Memory B cell (primary cell): ENCODE measurements at places on chromosomes 2 and 18.

DNA sequence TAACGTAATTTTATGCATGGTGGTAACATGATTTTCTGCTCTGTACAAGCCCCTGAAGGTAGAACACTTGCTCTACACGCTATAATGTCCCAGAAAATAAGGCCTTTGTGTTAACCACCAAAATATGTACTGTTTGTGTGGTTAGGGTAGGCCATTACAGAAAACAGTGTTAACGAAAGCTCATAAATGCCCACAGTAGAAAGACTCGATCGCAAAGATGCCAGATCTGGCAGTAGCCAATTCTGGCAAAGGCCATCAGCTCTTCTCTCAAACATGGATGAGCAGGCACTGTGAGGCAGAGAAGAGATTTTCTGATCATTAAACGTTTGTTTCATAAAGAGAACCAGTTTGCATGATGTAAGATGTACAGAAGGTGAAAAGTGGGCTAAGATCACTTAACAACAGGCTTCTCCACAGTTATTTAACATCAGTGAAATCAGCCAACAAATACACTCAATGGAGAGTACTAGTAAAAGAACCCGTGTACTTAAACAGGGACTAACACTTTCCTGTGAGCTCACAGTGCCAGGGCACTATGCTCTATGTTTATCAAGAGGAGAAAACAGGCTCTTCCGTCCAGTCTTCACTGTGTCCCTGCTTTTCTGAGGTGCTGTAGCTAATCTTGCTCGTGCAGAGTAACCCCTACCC is 80.3 kb downstream of the SPRED2 start:
- peaks cover 3% of the 10 kb centered on the region for H3K4me1 ChIP-seq
- H3K36me3 ChIP-seq: peaks cover 9% of the 10 kb centered on the region
- H3K4me3 ChIP-seq: no peak overlapping the region
- no peak overlapping the region for H3K27ac ChIP-seq
- DNase-seq: no peak
- peaks cover 20% of the 10 kb centered on the region for H3K27me3 ChIP-seq

- H3K4me3 ChIP-seq: no peak overlapping the region
- no peaks in the 10 kb centered on the region for H3K4me1 ChIP-seq
- H3K36me3 ChIP-seq: no peaks in the 10 kb centered on the region
- no peak for DNase-seq
- H3K27me3 ChIP-seq: peaks cover 2% of the 10 kb centered on the region
- H3K27ac ChIP-seq: no peak overlapping the region
Observed at GRCh38 chr18:61820882-61821281, 71.9 kb downstream of the RNF152 start.

GRCh38 chr18:56576826-56577573 is 61.4 kb downstream of the TXNL1 start:
- H3K27ac ChIP-seq: no peak overlapping the region
- H3K4me1 ChIP-seq: peaks cover 2% of the 10 kb centered on the region
- peaks cover 3% of the 10 kb centered on the region for H3K27me3 ChIP-seq
- no peak for DNase-seq
- no peak overlapping the region for H3K4me3 ChIP-seq

GRCh38 chr2:216516730-216517350 is 18.2 kb downstream of the RPL37A start:
- H3K27ac ChIP-seq: no peak overlapping the region
- H3K36me3 ChIP-seq: no peaks in the 10 kb centered on the region
- no peak for DNase-seq
- no peak overlapping the region for H3K4me3 ChIP-seq

DNA sequence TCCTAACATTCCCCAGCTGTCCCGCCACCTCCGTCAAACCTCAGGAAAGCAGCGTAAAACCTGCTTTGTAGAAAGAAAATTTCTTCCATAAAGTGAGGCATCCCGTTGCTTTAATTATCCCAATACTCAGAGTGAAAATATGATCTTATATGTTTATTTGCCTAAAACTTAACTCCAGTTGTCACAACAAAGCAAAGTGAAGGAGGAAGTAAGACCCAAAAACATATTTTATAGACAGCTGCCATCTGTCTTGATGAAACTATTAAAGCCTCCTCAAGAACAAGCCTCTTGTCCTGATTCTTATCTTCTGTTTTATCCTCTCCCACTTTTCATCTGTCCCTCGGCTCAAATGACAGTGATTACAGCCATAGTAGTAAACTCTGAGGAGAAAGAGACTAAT is 28.9 kb upstream of the LPIN2 start:
- no peaks in the 10 kb centered on the region for H3K27me3 ChIP-seq
- no peaks in the 10 kb centered on the region for H3K36me3 ChIP-seq
- peaks cover 11% of the 10 kb centered on the region for H3K4me1 ChIP-seq
- H3K4me3 ChIP-seq: no peak overlapping the region

DNA sequence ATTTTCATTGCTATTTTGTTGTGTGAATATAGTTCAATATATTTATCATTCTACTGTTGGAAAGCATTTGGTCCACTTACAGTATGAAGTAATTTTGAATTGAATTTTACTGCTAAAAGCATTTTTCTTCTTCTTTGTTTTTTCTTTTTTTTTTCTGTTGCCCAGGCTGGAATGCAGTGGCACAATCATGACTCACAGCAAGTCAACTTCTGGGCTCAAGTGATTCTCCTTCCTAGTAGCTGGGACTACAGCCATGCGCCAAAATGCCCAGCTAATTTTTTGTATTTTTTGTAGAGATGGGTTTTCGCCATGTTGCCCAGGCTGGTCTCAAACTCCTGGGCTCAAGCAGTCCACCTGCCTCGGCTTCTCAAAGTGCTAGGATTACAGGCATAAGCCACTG is 2.4 kb upstream of the ETAA1 start:
- H3K27ac ChIP-seq: no peak overlapping the region
- DNase-seq: no peak
- H3K36me3 ChIP-seq: no peaks in the 10 kb centered on the region
- H3K4me1 ChIP-seq: peaks cover 3% of the 10 kb centered on the region
- no peaks in the 10 kb centered on the region for H3K27me3 ChIP-seq

GRCh38 chr2:85468704-85469349 is 50.3 kb downstream of the SH2D6 start:
- H3K36me3 ChIP-seq: no peaks in the 10 kb centered on the region
- no peak for DNase-seq
- no peaks in the 10 kb centered on the region for H3K27me3 ChIP-seq
- H3K27ac ChIP-seq: no peak overlapping the region
- H3K4me1 ChIP-seq: no peaks in the 10 kb centered on the region
- no peak overlapping the region for H3K4me3 ChIP-seq

- H3K27me3 ChIP-seq: peaks cover 3% of the 10 kb centered on the region
- no peak overlapping the region for H3K27ac ChIP-seq
- H3K36me3 ChIP-seq: peaks cover 1% of the 10 kb centered on the region
- no peak for DNase-seq
Observed at GRCh38 chr18:35740656-35741055, 159.1 kb downstream of the GALNT1 start.

DNA sequence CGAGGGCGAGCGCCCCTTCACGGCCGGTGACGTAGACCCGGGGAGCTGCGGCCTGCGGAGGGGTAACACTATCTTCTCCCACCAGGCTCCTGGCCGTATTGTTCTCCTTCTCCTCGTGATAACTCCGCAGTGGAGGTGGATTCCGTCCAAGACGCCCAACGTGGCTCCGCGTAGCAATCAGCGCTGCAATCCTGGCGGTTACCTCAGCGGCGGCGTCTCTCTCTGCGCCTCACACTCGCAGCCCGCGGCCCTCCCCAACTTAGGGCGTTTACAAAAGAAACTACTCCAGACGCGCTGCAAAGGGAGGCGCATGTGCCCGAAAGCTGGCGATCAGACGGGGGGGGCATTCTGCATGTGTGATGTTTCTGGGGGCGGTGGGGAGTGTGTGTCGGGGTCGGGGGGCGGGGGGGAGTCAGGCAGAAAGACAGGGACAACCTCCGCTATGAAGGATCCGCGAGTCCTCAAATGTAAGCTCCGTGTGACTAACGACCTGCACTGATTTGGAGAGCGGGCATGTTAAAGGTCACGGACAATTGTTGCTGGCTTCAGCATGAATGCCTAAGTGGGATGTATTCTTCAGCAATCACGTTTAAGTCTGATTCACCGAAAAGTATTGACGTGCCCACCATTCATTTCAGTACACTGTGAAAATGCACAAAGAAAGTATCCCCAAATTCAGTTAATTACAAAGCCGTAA is 1.3 kb upstream of the ZNF516 start:
- peaks cover 13% of the 10 kb centered on the region for H3K4me1 ChIP-seq
- peaks cover 3% of the 10 kb centered on the region for H3K27me3 ChIP-seq
- peak overlapping the region; percentile 86 for H3K4me3 ChIP-seq
- H3K36me3 ChIP-seq: peaks cover 4% of the 10 kb centered on the region
- H3K27ac ChIP-seq: peak overlapping the region; percentile 92

GRCh38 chr18:72826736-72827135 is 41.1 kb downstream of the NETO1 start:
- H3K27ac ChIP-seq: no peak overlapping the region
- no peaks in the 10 kb centered on the region for H3K27me3 ChIP-seq
- no peak for DNase-seq
- H3K36me3 ChIP-seq: no peaks in the 10 kb centered on the region

DNA sequence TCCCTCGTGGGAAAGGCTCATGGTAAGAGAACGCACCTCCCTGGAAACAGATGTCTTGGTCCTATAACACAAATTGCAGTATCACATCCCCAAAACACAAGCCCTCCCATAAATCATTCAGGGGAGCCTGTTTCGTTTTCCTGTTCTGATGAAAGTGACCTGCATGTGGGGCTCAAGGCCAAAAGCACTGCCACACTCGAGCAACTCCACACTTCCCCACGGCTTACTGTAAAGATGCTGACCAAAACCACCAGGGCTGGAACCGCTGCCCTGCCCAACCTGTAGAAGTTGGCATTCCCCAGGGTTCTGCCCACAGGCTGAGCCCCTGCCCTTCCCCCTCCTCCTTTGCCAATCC is 139.7 kb downstream of the BCL11A start:
- peak overlapping the region; percentile 82 for H3K27ac ChIP-seq
- H3K27me3 ChIP-seq: no peaks in the 10 kb centered on the region
- peak overlapping the region; percentile 49 for H3K4me3 ChIP-seq
- H3K36me3 ChIP-seq: no peaks in the 10 kb centered on the region

DNA sequence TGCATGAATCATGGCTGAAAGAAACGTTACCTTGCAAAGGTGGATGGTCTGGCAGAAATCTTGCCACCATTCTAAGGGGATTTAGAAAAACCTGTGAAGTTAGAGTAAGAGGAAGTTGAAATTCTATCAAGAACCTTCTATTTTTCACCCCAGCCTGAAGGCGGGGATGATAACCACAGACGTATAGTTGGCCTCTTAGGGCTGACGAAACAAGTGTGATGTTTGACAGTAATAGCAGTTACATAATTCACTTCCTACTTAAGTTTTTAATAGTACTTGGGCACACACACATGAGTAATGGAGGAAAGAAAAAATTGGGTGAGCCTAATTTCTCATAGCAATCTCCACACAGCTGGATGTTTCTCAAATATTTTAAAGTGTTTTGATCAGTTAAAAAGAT is 336.6 kb upstream of the SALL3 start:
- peaks cover 2% of the 10 kb centered on the region for H3K4me1 ChIP-seq
- peak overlapping the region; percentile 62 for H3K27ac ChIP-seq
- no peak for DNase-seq
- H3K27me3 ChIP-seq: no peaks in the 10 kb centered on the region
- H3K36me3 ChIP-seq: no peaks in the 10 kb centered on the region

- no peaks in the 10 kb centered on the region for H3K27me3 ChIP-seq
- peaks cover 22% of the 10 kb centered on the region for H3K36me3 ChIP-seq
- peaks cover 9% of the 10 kb centered on the region for H3K4me1 ChIP-seq
- DNase-seq: no peak
Observed at GRCh38 chr2:218485986-218486667, 67.2 kb downstream of the VIL1 start.

GRCh38 chr2:64488050-64488974 is 34.4 kb downstream of the LGALSL start:
- H3K4me1 ChIP-seq: peaks cover 4% of the 10 kb centered on the region
- peak; percentile 89 for DNase-seq
- no peaks in the 10 kb centered on the region for H3K36me3 ChIP-seq
- no peak overlapping the region for H3K4me3 ChIP-seq

DNA sequence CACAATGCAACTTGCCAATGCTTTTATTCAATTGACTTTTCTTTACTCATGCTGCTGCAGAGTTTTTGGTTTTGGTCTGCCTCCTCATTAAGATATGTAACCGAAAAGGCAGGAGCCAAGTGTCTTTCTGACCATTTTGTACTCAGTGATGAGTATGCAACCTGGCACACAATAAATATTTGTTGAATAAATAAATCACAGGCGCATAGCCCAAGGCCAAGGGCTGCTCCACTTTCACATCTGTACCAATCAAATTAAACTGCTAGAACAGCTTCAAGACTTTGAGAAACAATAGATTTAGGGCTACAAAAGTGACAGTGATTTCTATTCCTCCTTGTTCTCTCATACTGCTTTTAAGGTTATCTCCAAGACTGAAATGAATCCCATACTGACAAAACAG is 828.2 kb downstream of the RNF144A start:
- H3K4me1 ChIP-seq: no peaks in the 10 kb centered on the region
- H3K27me3 ChIP-seq: peaks cover 12% of the 10 kb centered on the region
- no peak overlapping the region for H3K27ac ChIP-seq
- no peak overlapping the region for H3K4me3 ChIP-seq
- no peak for DNase-seq
- no peaks in the 10 kb centered on the region for H3K36me3 ChIP-seq

DNA sequence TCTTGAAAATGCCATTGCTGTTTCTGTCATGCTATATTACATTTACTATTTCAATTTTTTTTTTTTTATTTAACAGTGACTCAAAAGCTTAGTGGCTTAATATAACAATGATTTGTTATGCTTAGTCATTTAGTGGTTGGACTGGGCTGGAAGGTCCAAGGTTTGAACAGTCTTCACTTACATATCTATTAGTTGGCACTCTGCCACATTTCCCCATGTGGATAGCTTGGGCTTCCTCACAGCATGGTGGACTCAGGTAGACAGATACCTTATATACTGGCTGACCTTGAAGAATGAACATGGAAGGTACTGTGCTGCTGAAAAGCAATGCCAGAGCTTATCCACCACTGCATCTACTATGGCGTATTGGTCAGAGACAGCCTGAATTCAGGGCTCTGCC is 909.5 kb upstream of the SOX11 start:
- H3K4me1 ChIP-seq: no peaks in the 10 kb centered on the region
- no peak overlapping the region for H3K27ac ChIP-seq
- DNase-seq: no peak
- H3K4me3 ChIP-seq: no peak overlapping the region
- no peaks in the 10 kb centered on the region for H3K36me3 ChIP-seq
- H3K27me3 ChIP-seq: no peaks in the 10 kb centered on the region

DNA sequence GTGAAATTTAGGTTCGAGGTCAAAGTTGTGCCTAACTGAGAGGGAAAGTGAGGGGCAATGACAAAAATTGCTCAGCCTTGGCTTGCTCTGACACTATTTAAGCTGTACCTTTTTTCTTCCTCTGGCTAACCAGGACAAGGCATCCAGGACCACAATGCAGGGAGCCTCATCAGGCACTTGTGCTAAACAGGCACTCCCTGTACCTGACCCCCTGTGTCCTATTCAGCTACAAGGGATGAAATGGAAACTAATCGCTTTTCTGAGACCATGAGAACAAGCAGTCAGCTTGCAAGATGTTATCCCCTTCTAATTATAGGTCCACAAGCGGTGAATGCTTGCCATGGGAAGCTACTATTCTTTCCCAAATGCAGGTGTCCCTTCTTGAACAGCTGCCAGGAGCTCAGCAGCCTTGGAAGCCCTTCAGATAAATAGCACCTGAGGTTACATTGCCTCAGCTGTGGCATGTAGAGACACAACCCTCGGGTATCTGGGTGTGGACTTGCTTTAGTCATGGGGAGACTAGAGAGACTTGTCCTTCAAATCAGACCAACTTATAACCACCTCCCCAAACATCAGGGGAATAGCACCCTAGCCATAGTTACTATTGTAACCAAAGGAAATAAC is 19.1 kb upstream of the ITGA6 start:
- H3K36me3 ChIP-seq: no peaks in the 10 kb centered on the region
- H3K4me3 ChIP-seq: no peak overlapping the region
- H3K4me1 ChIP-seq: no peaks in the 10 kb centered on the region
- no peak for DNase-seq

GRCh38 chr2:3139906-3140305 is 237.7 kb downstream of the EIPR1 start:
- no peak overlapping the region for H3K27ac ChIP-seq
- no peak overlapping the region for H3K4me3 ChIP-seq
- no peaks in the 10 kb centered on the region for H3K4me1 ChIP-seq
